ENCODE measurements at places on chromosomes 12 and 14.

- DNase-seq, result peak; percentile 18
Observed at GRCh38 chr14:46490238-46490685, 161.3 kb downstream of the RPL10L start.

DNA sequence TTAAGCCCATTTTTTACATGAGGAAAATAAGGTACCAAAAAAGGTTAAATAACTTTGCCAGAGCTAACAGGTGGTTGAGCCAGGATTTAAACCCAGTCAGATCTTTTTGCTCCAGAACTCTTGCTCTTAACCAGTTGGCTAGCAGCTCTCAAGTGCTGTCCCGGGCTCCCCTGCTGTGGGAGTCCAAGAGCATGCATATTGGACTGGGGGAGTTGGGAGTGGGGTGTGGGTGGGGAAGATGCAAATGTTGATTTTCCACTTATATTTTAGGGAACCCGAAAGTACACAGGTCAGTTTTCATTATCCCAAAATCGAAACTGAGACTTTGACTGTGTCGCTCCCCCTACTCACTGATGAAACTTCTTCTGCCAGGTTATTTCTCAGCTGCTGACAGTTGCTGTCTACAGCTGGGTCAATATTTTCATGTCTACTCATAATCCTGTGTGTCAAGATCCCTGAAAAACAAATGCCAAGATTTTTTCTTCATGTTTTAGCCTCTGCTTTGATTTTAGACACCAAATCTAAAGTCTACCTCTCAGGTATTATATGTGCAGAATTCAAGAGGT lies 172.3 kb upstream of the TMPO start:
- DNase-seq, result no peak

GRCh38 chr12:126772171-126772864 lies 1494.7 kb upstream of the TMEM132C start:
- no peak for DNase-seq

DNA sequence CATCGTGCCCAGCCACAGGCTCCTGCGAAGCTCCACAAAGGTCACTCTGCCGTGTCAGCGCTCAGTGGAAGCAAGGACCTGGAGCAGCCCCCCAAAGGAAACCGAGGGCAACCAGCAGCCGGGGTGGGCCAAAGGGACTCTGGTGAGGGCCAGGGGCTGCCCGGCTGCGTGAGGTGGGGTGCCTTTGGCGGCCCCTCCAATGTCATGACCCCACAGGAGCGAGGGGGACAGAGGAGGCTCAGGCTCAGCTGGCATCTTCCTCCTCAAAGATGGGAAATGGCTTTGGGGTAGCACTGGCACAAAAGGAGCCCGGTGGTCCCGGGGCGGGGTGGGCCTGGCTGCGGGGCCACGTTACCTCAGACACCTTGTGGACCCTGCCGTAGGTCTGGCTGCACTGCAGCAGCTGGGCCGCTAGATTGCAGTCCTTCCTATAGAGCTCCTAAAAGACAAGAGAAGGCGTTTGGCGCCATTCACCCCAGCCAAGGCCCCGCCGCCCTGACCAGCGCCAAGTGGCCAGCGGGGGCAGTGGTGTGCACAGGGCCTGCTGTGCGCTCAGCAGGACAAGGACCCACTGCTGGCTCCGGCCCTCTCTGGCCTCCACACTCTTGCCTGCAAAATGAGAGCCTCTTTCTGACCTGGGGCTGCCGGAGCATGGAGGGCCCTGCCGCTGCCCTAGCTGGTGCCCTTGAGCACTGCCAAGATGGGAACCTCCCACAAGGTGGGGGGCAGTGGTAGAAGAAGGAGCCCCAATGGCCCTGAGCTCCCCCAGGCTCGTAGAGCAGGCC lies 46.9 kb downstream of the BEGAIN start:
- DNase-seq, result no peak
